CD4-positive, alpha-beta T cell (primary cell): ENCODE measurements at places on chromosomes 6 and 20.

DNA sequence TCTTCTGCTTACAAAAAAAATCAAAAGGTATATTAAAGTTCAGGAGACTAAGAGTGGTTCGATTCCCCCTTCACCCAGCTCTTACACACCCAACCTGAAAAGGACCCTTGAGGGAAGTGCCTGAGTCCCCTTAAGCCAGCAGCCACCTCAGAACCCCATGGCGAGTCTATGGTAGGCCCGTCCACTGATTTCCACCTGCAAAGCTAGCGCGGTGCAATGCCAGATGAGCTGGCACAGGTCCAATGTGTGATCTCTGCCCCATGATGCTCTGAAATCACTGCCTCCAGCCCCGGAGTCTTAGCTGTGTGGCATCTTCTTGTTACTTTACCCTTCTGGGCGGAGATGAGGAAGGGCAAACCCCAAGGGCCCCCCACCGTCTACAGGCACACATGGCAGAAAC lies 109.3 kb downstream of the SMOC2 start:
- no peaks in the 10 kb centered on the region for H3K36me3 ChIP-seq
- no peak overlapping the region for H3K4me3 ChIP-seq
- no peak overlapping the region for H3K27ac ChIP-seq
- no peak for DNase-seq
- no peaks in the 10 kb centered on the region for H3K27me3 ChIP-seq

GRCh38 chr6:168681748-168682147 lies 240.8 kb downstream of the SMOC2 start:
- H3K27ac ChIP-seq = no peak overlapping the region
- H3K36me3 ChIP-seq = no peaks in the 10 kb centered on the region
- no peaks in the 10 kb centered on the region for H3K4me1 ChIP-seq
- H3K4me3 ChIP-seq = no peak overlapping the region
- H3K27me3 ChIP-seq = no peaks in the 10 kb centered on the region

- no peak overlapping the region for H3K27ac ChIP-seq
- H3K4me3 ChIP-seq = no peak overlapping the region
- no peaks in the 10 kb centered on the region for H3K27me3 ChIP-seq
- no peaks in the 10 kb centered on the region for H3K36me3 ChIP-seq
- no peak for DNase-seq
These were observed 11.7 kb upstream of the SIRPG start for GRCh38 chr20:1669304-1669703.

GRCh38 chr6:151494936-151495320 lies 1.1 kb downstream of the CCDC170 start:
- H3K36me3 ChIP-seq = no peaks in the 10 kb centered on the region
- H3K27ac ChIP-seq = no peak overlapping the region
- H3K4me1 ChIP-seq = peaks cover 14% of the 10 kb centered on the region
- peak overlapping the region; percentile 44 for H3K4me3 ChIP-seq
- DNase-seq = no peak
- H3K27me3 ChIP-seq = peaks cover 38% of the 10 kb centered on the region

GRCh38 chr6:162108041-162108440 lies 619.5 kb downstream of the PRKN start:
- no peak for DNase-seq
- no peaks in the 10 kb centered on the region for H3K36me3 ChIP-seq
- no peak overlapping the region for H3K27ac ChIP-seq
- no peaks in the 10 kb centered on the region for H3K4me1 ChIP-seq
- H3K4me3 ChIP-seq = no peak overlapping the region

DNA sequence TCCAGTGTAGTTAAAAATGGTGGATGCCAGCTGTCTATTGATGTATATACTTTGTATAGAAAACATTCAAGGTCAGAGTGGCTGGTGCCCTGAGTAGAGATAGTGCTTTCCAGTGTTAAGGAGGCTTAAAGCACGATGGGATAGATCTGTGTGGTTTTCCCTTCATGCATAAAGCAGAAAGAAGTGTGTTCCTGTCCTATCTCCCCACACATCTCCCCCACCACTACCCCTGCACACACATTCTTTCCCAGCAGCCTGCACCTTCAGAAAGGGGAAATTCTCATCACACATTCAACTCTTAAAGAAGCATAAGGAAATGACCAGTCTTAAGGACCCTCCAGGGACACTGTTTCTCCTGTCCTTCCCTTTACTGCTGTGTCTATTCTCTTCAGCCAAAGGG lies 221.7 kb upstream of the TAB2 start:
- no peak for DNase-seq
- H3K27me3 ChIP-seq = no peaks in the 10 kb centered on the region
- H3K27ac ChIP-seq = no peak overlapping the region
- no peaks in the 10 kb centered on the region for H3K36me3 ChIP-seq
- H3K4me1 ChIP-seq = peaks cover 47% of the 10 kb centered on the region

GRCh38 chr6:12066297-12066696 lies 54.2 kb downstream of the HIVEP1 start:
- no peaks in the 10 kb centered on the region for H3K27me3 ChIP-seq
- peaks cover 10% of the 10 kb centered on the region for H3K4me1 ChIP-seq
- H3K27ac ChIP-seq = no peak overlapping the region

DNA sequence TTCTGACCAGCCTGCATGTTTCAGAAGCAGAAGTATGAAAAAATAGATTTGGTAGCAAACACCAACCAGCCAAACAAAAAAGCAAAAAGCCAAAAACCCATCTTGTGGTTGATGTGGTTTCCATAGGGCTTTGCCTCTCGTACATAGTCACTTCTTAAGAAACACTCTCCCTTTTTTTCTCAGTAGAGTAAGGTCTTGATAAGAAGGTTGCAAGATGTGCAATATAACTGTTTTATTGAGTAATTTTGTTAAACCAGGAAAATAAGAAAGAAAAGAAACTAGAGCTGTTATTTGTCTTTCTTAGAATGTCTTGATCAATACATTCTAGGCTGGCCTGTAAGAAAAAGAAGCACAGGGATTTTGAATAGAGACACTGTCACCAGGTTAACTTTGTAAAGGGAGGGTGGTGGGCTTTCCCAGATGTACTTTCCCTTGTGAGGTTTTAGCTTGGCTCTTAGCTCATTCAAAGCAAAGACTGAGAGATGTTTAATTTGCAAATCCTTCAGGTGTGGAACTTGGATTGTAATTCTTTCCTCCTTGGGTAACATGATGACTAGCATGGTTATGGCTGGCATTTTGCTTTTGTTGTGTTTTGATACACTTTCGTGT lies 49.7 kb downstream of the AKAP12 start:
- H3K27me3 ChIP-seq = peaks cover 5% of the 10 kb centered on the region
- H3K4me1 ChIP-seq = no peaks in the 10 kb centered on the region
- H3K36me3 ChIP-seq = no peaks in the 10 kb centered on the region

- H3K27me3 ChIP-seq = no peaks in the 10 kb centered on the region
- H3K4me1 ChIP-seq = peaks cover 63% of the 10 kb centered on the region
- DNase-seq = no peak
- H3K27ac ChIP-seq = peak overlapping the region; percentile 75
- H3K4me3 ChIP-seq = peak overlapping the region; percentile 69
These were observed 4.0 kb downstream of the SNX5 start for GRCh38 chr20:17964632-17965031.

DNA sequence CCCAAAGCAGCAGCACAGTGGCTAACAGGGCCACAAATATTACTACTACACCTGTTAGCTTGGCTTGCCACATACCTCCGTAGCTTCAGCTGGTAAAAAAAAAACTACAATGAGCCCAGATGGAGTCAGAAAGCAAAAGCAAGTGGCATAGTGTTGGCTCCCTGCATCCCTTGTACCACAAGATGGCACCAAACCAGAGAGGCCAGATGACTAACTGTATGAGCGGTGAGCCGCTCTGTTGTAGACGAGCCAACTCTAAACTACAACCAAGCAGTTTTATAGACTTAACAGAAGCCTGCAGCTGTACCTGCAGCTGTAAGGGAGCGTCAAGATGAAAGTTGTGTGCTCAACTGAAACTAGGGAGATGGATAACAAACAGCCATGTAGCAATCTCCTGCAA lies 84.5 kb upstream of the MCHR2 start:
- no peaks in the 10 kb centered on the region for H3K27me3 ChIP-seq
- H3K4me1 ChIP-seq = no peaks in the 10 kb centered on the region
- H3K36me3 ChIP-seq = no peaks in the 10 kb centered on the region
- H3K4me3 ChIP-seq = no peak overlapping the region

DNA sequence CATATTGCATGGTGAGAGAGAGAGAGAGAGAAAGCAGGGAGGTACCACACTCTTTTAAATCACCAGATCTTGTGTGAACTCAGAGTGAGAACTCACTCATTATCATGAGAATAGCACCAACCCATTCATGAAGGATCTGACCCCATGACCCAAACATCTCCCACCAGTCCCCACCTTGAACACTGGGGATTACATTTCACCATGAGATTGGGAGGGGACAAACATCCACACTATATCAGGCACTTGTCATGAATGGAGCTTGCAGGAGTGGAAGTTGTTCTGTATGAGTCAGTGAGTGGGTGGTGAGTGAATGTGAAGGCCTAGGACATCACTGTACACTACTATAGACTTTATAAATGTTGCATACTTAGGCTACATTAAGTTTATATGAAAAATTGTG lies 47.7 kb upstream of the RNF182 start:
- H3K36me3 ChIP-seq = no peaks in the 10 kb centered on the region
- peaks cover 14% of the 10 kb centered on the region for H3K4me1 ChIP-seq
- no peak overlapping the region for H3K27ac ChIP-seq
- H3K27me3 ChIP-seq = no peaks in the 10 kb centered on the region
- H3K4me3 ChIP-seq = no peak overlapping the region
- DNase-seq = no peak

- H3K27ac ChIP-seq = no peak overlapping the region
- no peaks in the 10 kb centered on the region for H3K36me3 ChIP-seq
- no peaks in the 10 kb centered on the region for H3K4me1 ChIP-seq
- H3K4me3 ChIP-seq = no peak overlapping the region
- H3K27me3 ChIP-seq = no peaks in the 10 kb centered on the region
These were observed 110.3 kb downstream of the SOD2 start for GRCh38 chr6:159582736-159583135.
